CD4-positive, alpha-beta T cell treated with Interleukin-17A for 1 hour (primary cell): ENCODE measurements at places on chromosomes 3 and 15.

DNA sequence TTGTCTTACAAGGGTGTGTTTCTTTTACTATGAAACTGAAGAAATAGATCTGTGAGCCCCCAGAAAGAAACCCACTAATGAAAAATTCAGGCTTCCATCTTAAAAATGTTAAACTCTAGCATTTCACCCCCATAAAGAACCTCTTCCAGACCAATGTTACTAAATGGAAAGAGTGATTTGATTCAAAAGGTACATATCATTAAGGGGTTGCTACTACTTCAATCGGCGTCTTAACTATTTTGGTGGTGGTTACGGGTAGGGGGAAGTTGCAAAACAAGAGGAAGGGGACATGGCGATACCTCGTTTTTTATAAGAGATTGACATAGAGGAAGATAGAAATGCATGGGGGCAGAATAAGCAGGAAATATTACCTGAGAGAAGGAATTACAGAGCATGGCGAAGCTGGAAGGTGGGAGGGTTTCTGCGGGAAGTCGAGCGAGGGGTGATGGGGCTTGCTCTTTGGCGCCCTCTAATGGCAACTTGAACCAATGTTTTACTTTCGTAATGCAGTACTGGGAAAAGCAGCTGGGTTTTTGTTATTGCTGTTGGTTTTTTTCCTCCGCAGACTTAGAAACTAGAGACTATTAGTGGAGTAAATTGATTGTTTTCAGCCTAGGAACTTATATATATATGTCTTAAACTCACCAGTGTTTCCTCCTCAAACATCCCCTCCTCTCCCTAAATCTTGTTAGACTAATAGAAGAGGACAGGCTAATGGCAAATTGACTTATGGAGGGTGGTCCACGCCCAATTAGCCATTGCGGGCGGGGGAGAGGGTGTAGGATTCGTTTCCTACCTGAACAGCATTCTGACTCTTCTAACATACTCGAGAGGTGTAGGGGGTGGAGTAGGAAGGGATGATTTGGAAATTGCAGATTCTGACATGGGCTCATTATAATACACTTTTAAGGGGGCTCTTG lies 11.3 kb upstream of the SOX2 start:
- peak; percentile 54 for DNase-seq

- no peak for DNase-seq
These were observed 120.7 kb downstream of the VGLL4 start for GRCh38 chr3:11522953-11523571.

DNA sequence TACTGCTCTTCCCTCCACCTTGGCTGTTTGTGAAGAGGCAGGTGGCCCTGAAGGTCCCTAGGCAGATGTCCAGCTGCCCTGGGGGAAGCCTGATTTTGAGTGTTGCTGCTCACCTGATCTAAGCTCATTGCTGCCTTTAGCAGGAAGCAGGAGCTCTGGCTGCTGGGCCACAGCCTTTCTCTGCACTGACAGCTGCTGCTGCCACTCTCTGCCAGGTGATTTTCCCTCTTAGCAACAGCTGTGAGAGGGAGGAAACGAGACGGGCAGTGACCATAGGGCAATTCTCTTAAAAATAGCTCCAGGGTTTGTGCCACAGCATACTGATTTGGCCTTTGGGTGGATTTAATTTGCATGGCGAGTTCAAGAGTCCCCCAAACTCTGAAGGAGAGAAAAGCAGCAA lies 415.8 kb upstream of the SEMA6D start:
- no peak for DNase-seq

- DNase-seq: peak; percentile 25
These were observed 22.1 kb upstream of the CRBN start for GRCh38 chr3:3201611-3202010.

DNA sequence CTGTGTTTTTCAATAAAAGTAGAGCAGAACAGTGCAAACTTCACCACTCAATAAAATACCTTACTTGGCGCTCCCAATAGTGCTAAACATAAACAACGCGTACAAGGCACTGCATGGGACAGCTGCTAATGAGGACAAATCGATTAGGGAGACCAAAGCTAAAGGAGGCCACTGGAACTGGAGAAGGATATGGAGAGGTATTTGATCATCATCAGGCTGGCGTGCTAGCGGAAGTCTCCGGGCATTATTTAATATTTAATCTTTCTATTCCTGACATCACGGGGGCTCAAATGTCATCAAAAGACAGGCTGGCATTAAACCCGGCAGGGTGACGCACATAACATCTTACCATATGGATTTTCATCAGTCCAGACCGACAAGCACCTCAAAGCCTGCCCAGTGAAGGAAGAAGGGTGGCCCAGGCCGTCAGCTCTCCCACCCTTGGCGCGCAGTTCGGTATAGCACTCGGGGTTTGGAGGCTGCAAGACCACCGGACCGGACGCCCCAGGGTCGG lies 604 bp downstream of the CCPG1 start:
- no peak for DNase-seq

GRCh38 chr15:23073890-23074646 lies 34.7 kb upstream of the TUBGCP5 start:
- DNase-seq: no peak

GRCh38 chr3:114597871-114598270 lies 304.0 kb downstream of the TIGIT start:
- no peak for DNase-seq
